T-cell (primary cell): ENCODE measurements at places on chromosomes 16 and 17.

GRCh38 chr17:48998587-48999440 lies 1.6 kb downstream of the IGF2BP1 start:
- H3K36me3 ChIP-seq: no peaks in the 10 kb centered on the region
- H3K4me1 ChIP-seq: peaks cover 16% of the 10 kb centered on the region
- no peak overlapping the region for H3K27ac ChIP-seq
- peaks cover 60% of the 10 kb centered on the region for H3K27me3 ChIP-seq
- H3K4me3 ChIP-seq: peak overlapping the region; percentile 78
- no peak for DNase-seq

DNA sequence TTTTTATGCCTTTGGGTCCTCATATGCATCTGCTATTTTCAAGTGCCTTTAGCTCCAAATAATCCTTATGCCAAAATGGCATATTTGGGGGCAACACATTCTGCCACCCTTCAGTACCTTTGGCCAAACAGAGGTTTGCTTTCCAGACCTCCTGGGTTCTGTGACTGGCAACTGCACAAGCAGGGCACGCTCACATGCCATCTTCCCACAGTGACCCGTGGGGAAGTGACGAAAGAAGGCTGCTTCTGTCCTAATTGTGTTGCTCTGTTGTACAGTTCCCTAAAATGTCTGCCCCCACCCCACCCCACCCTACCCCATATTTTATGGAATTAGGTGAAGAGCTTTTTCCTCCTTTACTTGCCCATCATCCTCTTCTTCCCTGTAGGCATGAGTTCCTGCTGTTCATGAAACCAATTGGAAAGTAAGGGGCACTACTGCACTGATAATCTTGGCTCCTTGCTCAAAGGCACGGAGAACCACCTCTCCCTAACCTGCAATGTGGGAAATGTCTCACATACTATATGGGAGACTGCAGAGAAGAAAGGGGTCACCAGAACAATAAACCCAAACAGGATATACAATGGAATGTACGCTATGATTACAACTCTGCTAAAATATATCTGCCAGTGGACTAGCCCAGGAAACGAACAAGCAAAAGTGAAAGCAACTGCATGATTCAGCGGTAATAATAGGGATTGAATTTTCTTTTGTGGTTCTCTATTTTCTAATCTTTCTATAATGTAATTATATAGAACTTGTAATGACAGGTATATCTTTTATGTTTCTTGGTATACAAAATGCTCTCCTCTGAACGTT lies 3.3 kb upstream of the SLFN12L start:
- peak overlapping the region; percentile 42 for H3K4me3 ChIP-seq
- DNase-seq: no peak
- no peaks in the 10 kb centered on the region for H3K36me3 ChIP-seq

DNA sequence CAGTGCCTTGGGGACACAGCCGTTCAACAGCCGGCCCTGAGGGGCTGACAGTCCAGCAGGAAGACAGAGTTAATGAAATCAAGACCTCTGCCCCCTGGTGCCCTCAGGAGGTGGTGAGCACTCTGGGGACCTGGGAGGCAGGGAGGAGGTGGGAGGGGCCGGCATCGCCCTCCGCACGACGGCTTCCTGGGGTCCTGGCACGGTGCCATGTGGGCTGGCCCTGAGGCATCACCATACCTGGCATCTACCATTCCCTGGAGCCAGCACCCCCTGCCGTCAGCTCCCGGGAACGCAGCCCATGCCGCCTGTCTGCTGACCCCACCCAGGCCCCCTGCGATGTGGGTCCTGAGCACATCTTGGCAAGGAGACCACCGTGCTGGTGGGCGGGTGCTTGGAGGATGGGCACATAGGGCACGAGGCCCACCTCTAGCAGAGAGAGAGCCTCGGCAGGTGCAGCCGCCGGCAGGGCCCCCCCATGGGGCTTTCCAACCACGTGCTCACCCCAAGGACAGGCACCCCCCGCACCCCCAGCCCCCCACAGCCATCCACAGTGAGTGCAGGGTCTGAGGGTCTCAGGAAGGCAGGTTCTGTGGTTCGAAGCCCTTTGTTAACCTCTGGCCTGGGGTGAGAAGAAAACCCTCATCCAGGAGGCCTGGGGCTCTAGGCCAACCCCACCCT lies 52.5 kb downstream of the ZFPM1 start:
- H3K36me3 ChIP-seq: peaks cover 6% of the 10 kb centered on the region
- H3K4me1 ChIP-seq: no peaks in the 10 kb centered on the region
- H3K27ac ChIP-seq: no peak overlapping the region
- no peak overlapping the region for H3K4me3 ChIP-seq
- H3K27me3 ChIP-seq: no peaks in the 10 kb centered on the region

- no peaks in the 10 kb centered on the region for H3K36me3 ChIP-seq
- no peaks in the 10 kb centered on the region for H3K27me3 ChIP-seq
- no peak overlapping the region for H3K4me3 ChIP-seq
- H3K4me1 ChIP-seq: peaks cover 40% of the 10 kb centered on the region
- H3K27ac ChIP-seq: no peak overlapping the region
Measured at GRCh38 chr17:4487820-4488716, 10.6 kb upstream of the SPNS2 start.

DNA sequence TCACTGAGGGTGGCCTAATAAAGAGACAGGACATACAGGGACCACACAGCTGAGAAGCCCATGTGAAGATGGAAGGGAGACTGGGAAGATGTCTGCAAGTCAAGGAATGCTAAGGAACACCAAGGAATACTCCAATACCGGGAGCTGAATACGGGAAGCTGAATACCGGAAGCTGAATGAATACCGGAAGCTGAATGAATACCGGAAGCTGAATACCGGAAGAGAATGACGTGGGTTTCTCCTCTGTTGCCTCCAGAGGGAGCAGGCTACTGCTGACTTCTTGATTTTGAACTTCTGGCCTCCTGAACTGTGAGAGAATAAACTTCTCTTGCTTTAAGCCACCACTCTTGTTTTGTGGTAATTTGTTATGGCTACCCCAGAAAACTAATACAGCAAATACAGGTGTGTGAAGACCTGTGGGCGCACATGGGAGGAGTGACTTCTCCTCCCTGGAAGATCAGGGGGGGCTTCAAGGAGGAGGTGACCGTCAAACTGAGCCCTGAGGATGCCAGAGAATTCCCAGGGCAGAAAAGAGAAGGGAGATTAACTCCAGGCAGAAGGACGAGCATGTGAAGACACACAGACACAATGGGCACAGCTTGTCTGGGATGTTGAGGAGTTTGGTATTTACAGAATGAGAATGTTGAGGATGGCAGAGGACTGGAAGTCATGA lies 259.9 kb downstream of the IRF8 start:
- no peak for DNase-seq
- no peak overlapping the region for H3K27ac ChIP-seq
- H3K27me3 ChIP-seq: peaks cover 23% of the 10 kb centered on the region
- H3K36me3 ChIP-seq: no peaks in the 10 kb centered on the region
- H3K4me1 ChIP-seq: peaks cover 5% of the 10 kb centered on the region

- no peak for DNase-seq
- no peak overlapping the region for H3K27ac ChIP-seq
- H3K36me3 ChIP-seq: no peaks in the 10 kb centered on the region
Measured at GRCh38 chr16:12661656-12662172, 142.0 kb downstream of the CPPED1 start.

DNA sequence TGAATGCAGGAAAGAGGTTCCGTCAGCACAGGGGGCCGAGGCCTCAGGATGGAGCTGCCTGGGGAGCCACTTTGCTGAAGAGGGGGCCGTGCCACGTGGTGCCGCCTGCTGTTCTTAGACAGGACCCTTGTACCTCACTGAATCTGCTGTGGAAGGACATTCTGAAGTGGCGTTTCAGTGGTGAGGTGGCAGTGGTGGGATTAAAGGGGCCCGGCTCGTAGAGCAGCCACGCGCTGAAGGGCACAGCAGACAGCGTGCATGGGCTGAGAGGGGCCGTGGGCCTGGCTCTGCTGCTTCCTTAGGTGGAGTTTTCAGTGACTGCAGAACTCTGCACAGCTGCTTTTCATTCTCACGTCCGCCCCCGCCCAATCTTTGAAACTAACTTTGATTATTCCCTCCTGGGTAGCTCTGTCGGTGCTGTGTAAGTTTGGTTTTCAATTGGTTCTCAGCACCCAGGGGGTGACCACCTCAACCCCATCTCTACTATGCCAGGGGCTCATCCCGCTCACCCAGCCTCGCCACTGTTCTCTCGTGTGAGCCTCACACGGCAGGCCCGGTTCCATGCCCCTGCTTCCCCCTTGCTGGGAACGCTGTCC lies 70.3 kb downstream of the SEC14L1 start:
- no peaks in the 10 kb centered on the region for H3K4me1 ChIP-seq
- DNase-seq: no peak
- no peaks in the 10 kb centered on the region for H3K27me3 ChIP-seq
- H3K36me3 ChIP-seq: peaks cover 87% of the 10 kb centered on the region
- H3K27ac ChIP-seq: no peak overlapping the region
- no peak overlapping the region for H3K4me3 ChIP-seq

- H3K27me3 ChIP-seq: no peaks in the 10 kb centered on the region
- no peaks in the 10 kb centered on the region for H3K36me3 ChIP-seq
Measured at GRCh38 chr17:21161498-21162393, 35.0 kb downstream of the DHRS7B start.

DNA sequence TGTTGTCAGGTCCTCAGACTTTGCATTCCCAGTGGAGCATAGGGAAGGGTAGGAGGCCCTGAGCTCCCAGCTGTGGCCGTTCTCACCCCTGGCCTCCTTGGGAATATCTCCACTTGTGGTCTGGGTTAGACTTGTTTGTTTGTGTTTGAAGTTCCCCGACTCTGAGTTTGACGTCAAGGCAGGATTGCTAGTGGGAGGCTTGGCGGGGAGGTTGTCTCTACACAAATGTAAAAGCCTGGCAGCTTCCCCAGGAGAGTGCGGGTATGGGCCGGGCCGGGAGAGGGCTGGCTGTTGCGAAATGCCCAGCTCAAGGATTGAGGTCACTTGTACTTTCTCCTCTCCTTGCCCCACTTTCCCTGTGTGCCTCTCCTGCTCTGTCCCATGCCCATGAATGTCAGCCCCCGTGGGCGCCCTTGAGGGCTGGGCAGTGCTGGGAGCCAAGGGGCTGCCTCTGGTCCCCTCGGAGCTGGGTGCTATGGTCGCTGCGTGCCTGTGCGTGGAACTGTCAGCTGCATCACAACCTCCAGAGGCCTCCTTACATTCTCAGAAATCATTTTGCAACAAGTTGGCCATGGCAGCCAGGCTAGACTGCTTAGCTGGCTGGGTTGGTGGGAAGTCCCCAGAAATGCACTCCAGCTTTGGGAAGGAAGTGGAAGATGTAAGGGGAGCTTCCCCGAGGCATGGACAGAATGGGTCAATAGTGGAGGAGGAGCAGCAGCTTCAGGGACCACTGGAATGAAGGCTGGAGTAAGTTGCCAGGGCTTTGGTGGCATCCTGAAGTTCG lies 84.3 kb downstream of the KSR1 start:
- H3K27me3 ChIP-seq: no peaks in the 10 kb centered on the region
- DNase-seq: no peak
- H3K4me1 ChIP-seq: peaks cover 28% of the 10 kb centered on the region
